ENCODE measurements at places on chromosomes 6 and 20. TPM values are rescaled to one million over a fixed set of nuclear protein-coding genes. Genes with fewer than 3 reads are reported as not detected.

The ACTL10 gene
- 0.71 TPM for total RNA-seq

The CTAGE9 gene
- total RNA-seq: not detected

The DDX43 gene
- 0.40 TPM for total RNA-seq

The DYNLT2 gene
- 0.77 TPM for total RNA-seq

The SHLD1 gene
- total RNA-seq: 11.2 TPM

The ISM1 gene
- total RNA-seq: 0.40 TPM

The IL17F gene
- not detected for total RNA-seq

The C20orf144 gene
- not detected for total RNA-seq

The CD93 gene
- 43.7 TPM for total RNA-seq

The GJA10 gene
- not detected for total RNA-seq

The EYA2 gene
- 3.7 TPM for total RNA-seq

The MDFI gene
- total RNA-seq: 9.6 TPM

The SNAI1 gene
- 6.0 TPM for total RNA-seq

The JAG1 gene
- total RNA-seq: 29.4 TPM

The HLA-DQB2 gene
- not detected for total RNA-seq

The RAET1L gene
- total RNA-seq: not detected

The ZCCHC3 gene
- total RNA-seq: 14.3 TPM

The TINAG gene
- 0.29 TPM for total RNA-seq

The RAB44 gene
- total RNA-seq: not detected

The TFAP2C gene
- 0.18 TPM for total RNA-seq

The SSTR4 gene
- not detected for total RNA-seq

The COL21A1 gene
- total RNA-seq: 11.1 TPM

The CAP2 gene
- total RNA-seq: 122 TPM

The AVP gene
- total RNA-seq: not detected

The BTNL2 gene
- not detected for total RNA-seq

The WFDC5 gene
- not detected for total RNA-seq

The OOEP gene
- total RNA-seq: 0.36 TPM

The F13A1 gene
- 77.9 TPM for total RNA-seq

The TNF gene
- 0.42 TPM for total RNA-seq

The NOX3 gene
- total RNA-seq: not detected

The RGS17 gene
- 0.47 TPM for total RNA-seq

The CALHM6 gene
- total RNA-seq: 4.1 TPM

The WFDC12 gene
- not detected for total RNA-seq
